ENCODE measurements at places on chromosomes 5 and 9. TPM values are rescaled to one million over a fixed set of nuclear protein-coding genes. Genes with fewer than 3 reads are reported as not detected.

INSL6 gene
- total RNA-seq = not detected

CSF1R gene
- total RNA-seq = not detected

MORN5 gene
- not detected for total RNA-seq

ARL10 gene
- total RNA-seq = 4.8 TPM

SLC6A7 gene
- total RNA-seq = not detected

DNM1 gene
- 0.44 TPM for total RNA-seq

UBE2R2 gene
- total RNA-seq = 15.3 TPM

CYSRT1 gene
- 0.20 TPM for total RNA-seq

PCDHAC2 gene
- 0.20 TPM for total RNA-seq

DOK3 gene
- 0.79 TPM for total RNA-seq

C8G gene
- total RNA-seq = 0.60 TPM

GM2A gene
- 13.5 TPM for total RNA-seq

KIF2A gene
- total RNA-seq = 57.5 TPM

NUTM2F gene
- not detected for total RNA-seq

C5orf52 gene
- not detected for total RNA-seq

SLC45A2 gene
- total RNA-seq = under 0.01 TPM

ANXA2R gene
- total RNA-seq = 6.5 TPM

KCTD16 gene
- under 0.01 TPM for total RNA-seq

PCDHB15 gene
- total RNA-seq = 1.4 TPM

SAPCD2 gene
- total RNA-seq = 1.4 TPM

PTGES2 gene
- 62.5 TPM for total RNA-seq

ENTREP1 gene
- total RNA-seq = 11.1 TPM

POU4F3 gene
- under 0.01 TPM for total RNA-seq

TAL2 gene
- not detected for total RNA-seq

CAMK4 gene
- 0.44 TPM for total RNA-seq

TMEM267 gene
- 4.1 TPM for total RNA-seq

THBS4 gene
- total RNA-seq = 0.20 TPM

GALNT12 gene
- under 0.01 TPM for total RNA-seq

LCN12 gene
- not detected for total RNA-seq

ABCA1 gene
- total RNA-seq = 2.2 TPM

CDX1 gene
- total RNA-seq = not detected

RAD1 gene
- total RNA-seq = 27.6 TPM

CAVIN4 gene
- total RNA-seq = 2.0 TPM

LPCAT1 gene
- 26.2 TPM for total RNA-seq

GLDC gene
- total RNA-seq = 1.8 TPM

HTR1A gene
- not detected for total RNA-seq

AGXT2 gene
- not detected for total RNA-seq

PCDHGB3 gene
- total RNA-seq = 3.8 TPM

RECK gene
- total RNA-seq = 17.2 TPM

LECT2 gene
- not detected for total RNA-seq

DEPDC1B gene
- 1.6 TPM for total RNA-seq

SEMA6A gene
- total RNA-seq = 18.8 TPM

FOXD1 gene
- total RNA-seq = not detected

Measured in lung microvascular endothelial cell (primary cell).